Amniotic epithelial cell (primary cell): ENCODE measurements at places on chromosomes 3 and 15.

GRCh38 chr3:134323966-134324962 is 50.0 kb downstream of the AMOTL2 start:
- DNase-seq: no peak

DNA sequence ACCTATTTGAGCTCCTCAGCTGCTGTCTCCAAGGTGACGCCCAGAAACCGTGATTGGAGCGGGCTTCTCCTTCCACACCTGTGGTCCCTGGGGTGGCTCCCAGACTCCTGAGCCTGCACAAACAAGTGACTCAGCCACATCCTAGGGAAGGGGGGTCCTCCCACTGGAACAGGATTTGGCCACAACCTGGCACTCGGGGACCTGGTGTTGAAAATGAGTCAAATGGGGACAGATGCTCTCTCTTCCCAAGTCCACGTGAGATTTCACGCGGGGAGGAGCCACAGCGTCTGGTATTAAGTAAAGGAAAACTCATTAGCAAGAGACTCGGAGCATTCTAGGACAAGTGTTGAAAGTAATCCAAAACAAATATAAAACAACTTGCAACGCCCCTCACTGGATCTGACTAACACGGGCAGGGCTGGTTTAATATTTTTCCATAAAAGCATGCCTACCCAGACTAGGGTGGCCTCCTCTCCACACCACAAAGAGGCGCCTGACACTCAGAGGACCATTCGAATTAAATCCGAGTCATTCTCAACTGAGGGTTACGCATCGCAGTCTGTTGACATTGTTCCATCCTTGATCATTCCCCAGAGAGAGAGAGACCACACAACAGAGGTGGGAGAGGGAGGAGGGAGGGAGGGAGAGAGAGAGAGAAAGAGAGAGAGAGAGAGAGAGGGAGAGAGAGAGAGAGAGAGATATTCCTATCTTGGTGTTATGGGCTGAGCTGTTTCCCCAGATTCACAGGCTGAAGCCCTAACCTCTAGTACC is 74.4 kb downstream of the MGLL start:
- DNase-seq: peak; percentile 77

DNA sequence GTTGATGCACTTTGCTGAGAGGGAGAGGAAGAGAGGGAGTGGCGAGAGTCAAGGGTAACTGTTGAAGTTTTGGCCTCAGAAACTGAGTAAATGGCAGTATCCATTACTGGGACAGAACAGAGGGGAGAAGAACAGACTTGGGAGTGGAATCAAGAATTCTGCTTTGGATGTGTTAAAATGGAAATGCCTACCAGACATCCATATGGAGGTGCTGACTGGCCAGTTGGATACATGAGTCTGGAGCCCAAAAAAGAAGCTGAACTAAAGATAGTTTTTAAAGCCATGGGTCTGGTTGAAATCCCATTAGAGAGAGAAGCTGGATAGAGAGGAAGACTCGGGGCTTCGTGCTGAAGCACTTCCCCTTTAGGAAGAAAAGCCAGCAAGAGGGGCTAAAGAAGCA is 35.9 kb upstream of the NSMCE3 start:
- no peak for DNase-seq

GRCh38 chr3:64728994-64729393 is 41.2 kb upstream of the ADAMTS9 start:
- DNase-seq: no peak

DNA sequence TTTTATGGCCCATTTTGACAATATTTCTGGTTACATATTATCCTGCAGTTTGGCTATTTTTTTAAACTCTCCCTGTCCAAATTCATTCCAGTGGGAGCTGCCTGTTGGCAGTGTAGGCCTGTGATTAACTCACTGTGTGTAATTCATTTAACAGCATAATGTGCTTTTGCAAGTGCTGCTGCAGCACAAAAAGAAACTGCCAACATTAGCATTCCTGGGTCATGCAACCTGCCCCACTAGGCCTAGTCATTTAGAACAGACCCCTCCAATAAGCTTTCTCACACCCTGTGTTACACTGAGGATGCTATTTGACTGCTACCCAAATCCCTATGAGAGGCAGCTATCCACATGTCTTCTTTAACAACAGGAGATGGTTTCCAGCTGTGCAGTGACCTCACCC is 251.2 kb upstream of the UBE2E2 start:
- no peak for DNase-seq
